ENCODE measurements at places on chromosomes 11 and 22. TPM values are rescaled to one million over a fixed set of nuclear protein-coding genes. Genes with fewer than 3 reads are reported as not detected.
A peak's percentile ranks its signal among the peaks of the same experiment; 100 is the strongest.

DDX25 gene
- not detected for total RNA-seq

CASP4 gene
- total RNA-seq, result 56.6 TPM

ALDH3B1 gene
- 108 TPM for total RNA-seq

PGM2L1 gene
- 1.3 TPM for total RNA-seq

SEC14L6 gene
- total RNA-seq, result not detected

NADSYN1 gene
- 204 TPM for total RNA-seq

TTLL1 gene
- total RNA-seq, result 1.6 TPM

OR51B2 gene
- total RNA-seq, result not detected

CALCA gene
- total RNA-seq, result not detected

C11orf52 gene
- total RNA-seq, result 6.3 TPM

SCGB1A1 gene
- total RNA-seq, result not detected

TXNRD2 gene
- 95.8 TPM for total RNA-seq

PRG3 gene
- total RNA-seq, result not detected

OR2D2 gene
- total RNA-seq, result not detected

OR4C11 gene
- total RNA-seq, result not detected

DNA sequence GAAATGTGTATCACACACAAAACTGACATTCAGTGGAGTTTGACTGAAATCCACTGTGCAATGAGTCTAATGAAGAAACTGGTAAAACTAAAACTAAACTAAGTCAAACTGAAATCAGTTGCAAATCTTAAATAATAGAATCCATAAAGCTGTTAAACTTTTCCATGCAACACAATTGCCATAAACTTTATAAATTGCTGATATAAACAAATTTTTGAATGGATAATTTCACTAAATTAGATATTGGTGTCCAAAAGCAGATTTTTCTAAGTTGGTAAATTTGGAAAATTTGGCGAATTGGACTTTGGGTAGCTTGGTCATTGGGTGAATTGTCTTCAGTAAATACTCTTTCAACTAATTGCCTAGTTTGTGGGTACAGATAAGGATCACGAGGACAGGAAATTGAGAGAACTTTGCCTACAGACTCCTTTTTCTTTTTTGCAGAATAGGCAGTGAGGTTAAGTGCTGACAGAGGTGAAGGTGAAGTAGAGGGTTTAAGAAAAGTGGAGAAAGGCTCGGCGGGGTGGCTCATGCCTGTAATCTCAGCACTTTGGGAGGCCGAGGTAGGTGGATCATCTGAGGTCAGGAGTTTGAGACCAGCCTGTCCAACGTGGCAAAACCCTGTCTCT lies 12.8 kb downstream of the MRPL17 start:
- no peak for DNase-seq

DNA sequence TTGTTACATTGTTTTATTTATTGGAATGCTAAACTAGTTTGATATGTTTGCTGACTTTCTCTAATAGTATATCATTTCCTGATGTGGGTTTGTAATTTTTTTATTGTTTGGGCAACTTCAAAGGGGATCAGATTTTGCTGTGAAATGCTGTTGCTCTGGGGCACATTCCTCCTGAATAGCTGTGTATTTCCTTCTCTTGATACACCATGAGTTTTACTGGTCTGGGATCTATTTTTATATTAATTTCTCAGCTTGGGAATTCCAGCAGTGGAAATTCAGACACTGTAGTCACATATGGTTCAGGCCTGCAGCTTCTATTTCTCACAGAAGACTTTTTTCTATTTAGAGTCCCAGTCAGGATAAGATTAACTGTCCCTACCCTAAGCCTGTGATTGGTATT lies 58.9 kb downstream of the RPUSD4 start:
- DNase-seq, result no peak

- DNase-seq, result no peak
Observed at GRCh38 chr11:107177106-107177477, 158.8 kb upstream of the GUCY1A2 start.

DNA sequence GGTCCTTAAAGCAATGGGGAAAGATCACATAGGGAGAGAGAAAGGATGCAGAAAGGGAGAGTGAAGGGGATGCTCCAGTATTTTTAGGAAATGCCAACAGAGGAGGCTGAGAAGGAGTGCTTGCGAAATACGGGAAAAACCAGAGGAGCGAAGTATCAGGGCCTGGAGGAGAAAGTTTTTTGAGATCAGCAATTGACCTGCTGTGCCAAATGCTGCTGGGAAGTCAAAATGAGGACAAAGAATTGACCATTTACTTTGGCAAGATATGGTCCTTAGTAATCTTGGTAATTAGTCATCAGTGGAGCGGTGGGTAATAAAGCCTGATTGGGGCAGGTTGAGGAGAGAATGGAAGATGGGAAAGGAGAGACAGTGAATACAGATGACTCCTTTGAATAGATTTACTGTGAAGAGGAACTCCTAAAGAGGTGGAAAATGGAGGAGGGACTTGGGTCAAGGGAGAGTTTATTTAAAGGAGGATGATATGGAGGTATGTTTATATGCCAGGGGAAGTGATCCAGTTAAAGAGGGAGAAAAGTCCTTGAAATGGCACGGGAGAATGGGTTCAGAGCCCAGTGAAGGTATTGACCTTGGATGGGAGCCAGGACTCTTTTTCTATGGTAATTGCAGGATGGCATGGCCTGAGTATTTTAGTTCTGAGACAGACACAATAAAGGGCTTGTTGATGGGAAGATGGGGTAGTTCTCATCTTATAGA lies 111.5 kb downstream of the PKNOX2 start:
- no peak for DNase-seq

DNA sequence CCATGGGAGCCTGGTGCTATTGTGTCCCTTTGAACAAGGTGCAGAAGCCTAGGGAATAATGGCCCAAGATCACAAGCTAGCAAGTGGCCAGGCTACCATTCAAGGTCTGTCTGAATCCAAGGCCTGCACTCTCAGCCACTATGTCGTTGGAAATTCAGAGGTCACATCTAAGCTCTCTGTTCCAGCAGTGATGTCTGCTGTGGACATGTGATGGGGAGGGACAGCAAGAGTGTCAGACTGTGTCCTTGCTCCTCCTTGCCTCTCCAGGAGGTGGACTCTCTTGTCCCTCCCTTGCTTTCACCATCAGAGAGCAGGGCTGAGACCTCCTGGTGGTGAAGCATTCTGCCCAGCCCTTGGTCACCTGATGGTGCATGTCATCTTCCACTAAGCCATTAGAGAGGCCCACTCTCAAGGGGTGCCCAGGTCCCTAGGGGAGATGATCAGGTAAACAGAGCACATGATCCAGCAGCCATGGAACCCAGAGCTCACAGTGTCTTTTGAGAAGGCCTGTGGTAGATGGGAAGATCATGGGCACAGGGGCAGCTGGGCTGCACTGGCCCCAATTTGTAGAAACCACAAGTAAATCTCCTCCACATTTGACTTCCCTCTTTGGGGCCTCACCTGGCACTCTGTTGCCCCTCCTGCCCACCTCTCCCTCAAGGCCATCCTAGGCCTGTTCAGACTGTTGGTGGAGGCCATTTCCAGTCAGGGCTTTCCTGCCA lies 37.1 kb upstream of the SUSD2 start:
- DNase-seq, result no peak

GRCh38 chr11:15627560-15627959 lies 512.8 kb downstream of the INSC start:
- DNase-seq, result no peak

- DNase-seq, result no peak
Observed at GRCh38 chr22:47807506-47807905, 1045.1 kb downstream of the TBC1D22A start.

- DNase-seq, result no peak
Observed at GRCh38 chr11:98659431-98659830, 361.3 kb upstream of the CNTN5 start.

DNA sequence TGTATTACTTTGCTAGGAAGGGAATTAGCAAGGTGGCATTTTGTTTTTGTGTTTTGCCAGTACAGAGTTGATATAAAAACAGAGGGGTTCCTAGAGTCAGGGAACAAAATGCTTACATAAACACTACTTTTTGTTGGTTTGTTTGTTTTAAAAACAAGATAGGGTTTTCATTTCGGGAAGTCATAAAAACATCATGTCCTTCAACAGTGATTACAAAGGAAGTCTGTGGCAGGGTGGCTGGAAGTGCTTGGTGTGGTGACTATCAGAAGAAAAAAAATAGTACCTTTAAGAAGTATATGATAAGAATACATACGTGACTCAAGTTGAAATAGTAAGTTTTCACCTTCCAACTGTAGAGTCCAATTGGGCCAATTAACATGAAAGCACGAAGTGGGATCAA lies 1.2 kb upstream of the IL18 start:
- no peak for DNase-seq

GRCh38 chr22:37547251-37547741 lies 13.0 kb upstream of the CDC42EP1 start:
- DNase-seq, result no peak

GRCh38 chr11:134369656-134370525 lies 38.1 kb downstream of the GLB1L2 start:
- no peak for DNase-seq

GRCh38 chr11:123301013-123301591 lies 106.1 kb upstream of the CLMP start:
- DNase-seq, result no peak

- no peak for DNase-seq
Observed at GRCh38 chr11:122339436-122340060, 223.5 kb upstream of the BLID start.

- no peak for DNase-seq
Observed at GRCh38 chr11:102214623-102215022, 102.7 kb upstream of the BIRC3 start.

- DNase-seq, result no peak
Observed at GRCh38 chr11:128841461-128842072, 25.5 kb downstream of the KCNJ1 start.

DNA sequence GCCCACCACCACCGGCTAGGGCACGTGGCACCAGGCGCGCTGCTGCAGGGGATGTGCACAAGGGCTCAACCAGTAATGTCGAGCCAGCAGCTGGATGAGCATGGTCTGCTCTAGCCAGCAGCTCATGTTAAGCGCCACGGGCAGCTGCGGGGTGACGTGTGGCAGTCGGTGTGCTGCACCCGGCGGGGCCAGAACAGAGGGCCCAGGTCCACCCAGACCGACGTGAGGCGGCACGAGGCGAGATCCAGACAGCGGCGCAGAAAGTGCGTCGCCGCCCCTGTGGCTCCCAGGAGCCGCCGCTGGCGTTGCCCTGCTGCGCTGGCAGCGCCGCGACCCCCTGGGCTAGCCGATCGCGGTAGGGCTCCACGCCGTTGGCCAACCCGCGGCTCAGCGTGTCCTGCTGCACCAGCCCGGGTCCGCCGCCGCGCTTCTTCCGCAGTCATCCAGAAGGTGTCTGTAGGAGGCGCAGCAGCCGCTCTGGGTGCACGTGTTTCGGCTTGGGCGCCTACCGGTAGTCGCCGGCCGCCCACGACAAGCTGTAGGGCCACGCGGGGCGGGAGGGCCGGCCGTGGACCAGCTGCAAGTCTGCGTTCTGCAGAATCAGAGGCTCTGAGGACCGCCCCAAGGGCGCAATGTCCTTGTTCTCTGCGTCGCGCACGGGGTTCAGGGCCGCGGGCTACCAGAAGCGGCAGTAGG lies 4.6 kb upstream of the GALR3 start:
- peak; percentile 53 for DNase-seq

DNA sequence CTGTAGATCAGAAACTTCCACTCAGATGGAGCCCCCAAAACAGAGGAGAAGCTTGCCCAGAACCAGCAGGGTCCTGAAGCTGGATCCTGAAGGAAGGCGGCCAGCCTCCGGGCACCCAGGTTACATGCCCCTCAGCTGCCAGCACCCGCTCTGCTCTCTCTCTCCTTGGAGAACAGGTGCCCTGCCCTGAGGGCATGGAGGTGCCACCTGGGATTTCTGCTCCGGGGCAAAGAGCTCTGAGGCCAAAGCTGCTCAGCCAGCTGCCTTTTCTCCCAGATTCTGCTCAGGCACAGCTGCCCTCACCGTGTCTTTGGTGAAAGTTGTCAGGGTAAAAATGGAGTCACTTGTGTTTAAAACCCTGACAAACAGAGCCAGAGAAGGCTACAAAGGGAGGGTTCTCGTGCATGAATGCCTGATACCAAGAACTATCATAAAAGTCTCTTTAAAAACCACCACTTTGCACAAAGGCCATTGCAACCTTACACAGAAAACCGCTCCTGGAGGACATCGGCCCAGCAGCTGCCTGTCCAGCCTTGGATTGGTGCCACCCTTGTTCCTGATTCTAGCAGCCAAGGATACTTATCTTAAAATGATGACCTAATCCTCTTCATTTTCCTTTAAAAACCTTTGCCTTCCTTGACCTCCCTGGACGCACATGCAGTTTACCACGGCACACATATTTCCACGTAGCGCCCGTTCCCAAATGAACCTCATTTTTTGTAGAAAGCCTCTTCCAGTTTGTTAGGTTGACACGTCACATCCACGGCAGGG lies 140.0 kb downstream of the CACNA1I start:
- no peak for DNase-seq

- DNase-seq, result no peak
Observed at GRCh38 chr11:72971192-72971967, 157.2 kb downstream of the ATG16L2 start.

DNA sequence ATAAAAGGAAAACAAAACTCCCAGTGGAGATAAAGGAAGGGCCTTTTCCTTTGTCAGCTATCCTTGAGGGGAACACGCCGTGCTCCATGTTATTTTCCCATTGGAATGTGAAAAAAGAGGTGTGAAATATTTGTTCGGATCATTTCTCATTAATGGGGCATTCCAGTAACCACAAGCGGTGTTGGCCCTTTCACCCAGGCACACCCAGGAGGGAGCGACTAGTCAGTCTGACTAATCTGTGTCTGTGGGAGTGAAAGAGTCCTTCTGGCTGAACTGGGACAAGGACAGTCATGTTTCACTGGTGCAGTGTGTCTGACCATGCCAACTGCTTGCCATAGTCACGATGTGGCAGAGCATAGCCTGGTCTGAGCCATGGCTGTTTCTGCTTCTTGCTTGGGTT lies 13.0 kb upstream of the MYEOV start:
- DNase-seq, result peak; percentile 71

DNA sequence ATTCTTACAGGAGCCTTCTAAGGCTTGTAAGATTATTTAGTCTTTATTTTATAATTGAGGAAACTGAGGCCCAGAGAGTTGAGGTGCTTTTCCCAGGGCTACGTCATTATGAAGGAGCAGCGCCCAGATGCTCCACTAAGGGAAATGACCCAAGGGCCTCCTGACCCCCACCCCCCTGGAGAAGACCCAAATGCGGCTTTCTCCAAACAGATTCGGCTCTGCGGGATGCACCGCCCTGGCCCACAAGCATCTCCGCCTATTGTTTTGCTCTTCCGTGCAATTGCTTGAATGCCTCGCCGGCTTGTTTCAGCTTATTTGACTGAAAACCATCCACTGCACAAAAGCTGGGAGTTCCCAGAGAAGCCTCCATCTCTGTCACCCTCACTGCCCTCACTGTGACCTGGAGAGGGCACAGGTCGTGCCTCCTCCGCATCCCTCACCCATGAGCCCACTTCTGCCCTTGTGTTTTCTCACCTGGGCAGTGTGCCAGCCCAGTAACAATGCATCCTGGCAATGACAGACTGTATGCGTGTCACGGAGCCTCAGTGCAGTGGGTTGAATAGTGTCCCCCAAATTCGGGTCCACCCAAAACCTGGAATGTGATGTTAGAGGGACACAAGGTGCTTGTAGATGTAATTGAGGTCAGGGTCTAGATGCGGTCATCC lies 790.2 kb downstream of the TBC1D22A start:
- DNase-seq, result no peak

GRCh38 chr22:44759430-44760310 lies 7.3 kb downstream of the ARHGAP8 start:
- no peak for DNase-seq

- no peak for DNase-seq
Observed at GRCh38 chr11:78310500-78310909, 107.1 kb downstream of the GAB2 start.

GRCh38 chr22:48890693-48891554 lies 936.7 kb downstream of the BRD1 start:
- DNase-seq, result no peak

GRCh38 chr11:62280452-62280851 lies 10.5 kb downstream of the SCGB2A2 start:
- no peak for DNase-seq

All from HT-29 (cell line).